ENCODE measurements at places on chromosomes 11 and 22.

DNA sequence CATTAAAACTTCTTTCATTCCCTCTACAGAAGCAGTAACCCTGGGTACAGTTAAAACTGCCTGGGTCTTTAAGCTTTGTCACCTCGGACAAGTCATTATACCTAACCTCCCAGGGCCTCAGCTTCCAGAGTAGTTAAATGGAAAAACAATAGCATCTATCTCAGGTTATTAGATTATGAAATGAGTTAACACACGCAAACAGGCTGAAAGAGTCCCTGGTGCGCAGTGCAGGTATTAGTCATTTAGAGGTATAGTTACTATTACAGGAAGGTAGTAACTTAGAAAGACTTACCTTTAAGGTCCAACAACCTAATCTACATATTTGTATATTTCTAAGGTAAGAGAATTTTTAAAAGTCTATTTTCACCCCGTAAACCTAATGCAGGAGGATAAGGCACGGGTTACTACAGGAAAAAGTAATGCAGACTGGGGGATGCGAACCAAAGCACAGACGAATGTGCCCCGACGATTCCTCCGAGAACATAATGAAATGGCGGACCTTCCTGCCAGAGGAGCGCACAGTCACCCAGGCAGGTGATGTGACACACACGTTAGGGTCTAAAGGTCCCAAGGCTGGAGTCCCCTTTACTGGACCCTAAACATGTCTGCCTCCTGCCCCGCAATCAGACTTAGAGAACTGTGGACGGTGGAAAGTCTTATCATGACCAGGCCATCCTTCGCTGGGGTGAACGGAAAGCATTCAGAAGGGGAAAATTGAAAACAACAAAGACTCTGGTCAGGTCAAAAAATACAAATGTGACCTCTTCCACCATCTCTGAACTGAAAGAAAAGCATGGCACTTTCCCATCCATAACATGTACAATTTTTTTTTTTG, 1.3 kb downstream of the NAP1L4 start:
- DNase-seq: no peak

DNA sequence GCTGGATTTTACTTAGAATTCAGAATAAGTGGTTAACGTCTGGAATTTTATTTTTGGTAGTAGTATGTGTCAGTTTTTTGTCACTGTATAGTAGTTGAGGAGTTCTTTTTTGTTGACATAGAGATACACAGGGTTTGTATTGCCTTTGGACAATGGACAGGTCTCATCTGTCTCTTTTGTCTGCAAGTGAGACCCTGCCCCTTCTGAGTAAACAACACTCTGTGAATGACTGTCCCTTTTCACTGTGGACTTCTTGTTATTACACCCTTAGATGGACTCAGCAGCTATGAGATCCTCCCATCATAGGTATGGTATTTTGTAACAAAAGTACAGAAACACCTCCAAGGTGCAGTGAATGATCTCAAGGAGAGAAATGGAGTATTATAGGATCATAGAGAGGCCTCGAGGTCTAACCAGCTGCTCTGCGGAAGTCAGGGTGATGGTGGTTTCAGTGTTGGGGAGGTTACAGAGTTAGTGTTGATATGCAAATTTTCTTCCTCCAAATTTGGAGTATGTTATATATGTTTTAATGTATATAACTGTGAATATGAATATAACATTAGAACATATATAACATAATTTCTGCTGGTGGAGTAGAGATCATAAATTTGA, 7.8 kb downstream of the PPP6R3 start:
- no peak for DNase-seq

DNA sequence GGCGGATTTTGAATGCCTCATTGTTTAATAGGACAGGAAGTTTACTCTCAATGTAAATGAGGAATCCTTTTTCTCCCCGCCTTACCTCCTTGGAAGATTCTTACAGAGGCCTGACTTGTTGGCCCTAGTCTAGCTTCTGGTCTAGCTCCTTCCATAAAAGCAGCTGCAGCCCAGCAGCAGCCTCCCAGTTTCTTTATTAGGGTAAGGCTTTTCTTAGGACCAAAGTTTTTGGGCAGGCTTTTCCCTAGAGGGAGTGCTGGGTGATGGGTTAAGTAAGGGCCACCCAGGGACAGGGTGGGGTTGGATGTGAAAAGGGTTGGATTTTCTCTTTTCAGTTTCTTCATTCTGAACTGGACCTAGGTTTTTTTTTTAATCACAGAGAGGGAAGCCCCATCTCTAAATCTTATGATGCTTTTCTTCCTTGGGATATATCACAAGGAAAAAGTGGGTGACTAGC, 49.7 kb downstream of the LIF start:
- DNase-seq: no peak

DNA sequence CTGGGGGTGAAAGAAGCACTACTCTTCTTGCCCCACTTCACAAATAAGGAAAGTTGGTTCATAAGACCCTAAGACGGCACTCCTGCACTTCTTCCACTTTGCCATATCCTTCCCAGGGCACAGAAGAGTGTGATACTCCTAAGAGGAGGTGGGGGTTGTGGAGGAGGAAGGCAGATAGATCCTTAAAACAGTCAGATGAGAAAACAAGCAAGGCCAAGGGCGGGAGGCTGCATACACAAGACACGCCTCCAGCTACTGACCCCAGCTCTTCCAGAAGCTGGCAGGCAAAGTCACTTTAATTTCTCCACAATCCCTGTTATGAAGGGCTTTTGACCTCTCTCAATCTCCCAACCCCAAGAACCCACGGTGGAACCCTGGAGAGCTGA, 1.6 kb upstream of the CHRM4 start:
- DNase-seq: no peak

GRCh38 chr22:36913427-36914389, at the start of gene CSF2RB:
TSS of gene CSF2RB (plus strand) at chr22:36913628. CDS start at chr22:36922208, 8,580 bp downstream.
- DNase-seq: no peak

DNA sequence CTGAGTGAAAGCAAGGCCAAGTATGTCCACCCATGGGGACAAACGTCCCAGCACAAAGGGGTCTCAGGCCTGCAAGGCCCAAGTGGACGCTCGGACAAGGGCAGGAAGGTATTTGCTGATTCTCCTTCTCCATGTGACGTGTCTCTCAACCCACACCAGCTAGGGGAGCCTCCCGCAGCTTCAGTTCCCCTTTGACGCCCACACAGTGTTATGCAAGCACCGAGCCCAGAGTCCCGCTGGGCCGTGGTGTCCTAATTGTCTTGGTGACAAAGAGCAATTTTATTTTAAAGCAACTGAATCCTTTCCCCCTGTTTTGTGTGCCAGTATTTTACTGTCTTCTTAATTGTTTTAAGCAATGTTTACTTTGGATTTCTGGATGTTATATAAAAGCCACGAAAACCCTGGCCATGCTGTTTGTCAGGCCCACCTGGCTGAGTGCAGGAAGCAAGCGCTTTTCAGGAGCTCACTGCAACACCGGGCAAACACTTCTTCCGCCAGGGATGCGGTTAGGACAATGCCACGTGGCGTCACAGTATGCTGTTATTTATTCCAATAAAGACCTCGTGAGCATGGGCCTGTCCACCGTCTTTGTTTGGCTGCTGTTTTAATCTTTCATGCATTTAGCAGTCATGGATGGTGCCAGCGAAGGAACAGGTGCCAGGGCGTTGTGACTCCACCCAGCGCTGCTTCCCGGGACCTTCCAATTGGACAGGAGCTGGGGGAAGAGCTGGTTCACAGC, 8.2 kb upstream of the PARVG start:
- no peak for DNase-seq

DNA sequence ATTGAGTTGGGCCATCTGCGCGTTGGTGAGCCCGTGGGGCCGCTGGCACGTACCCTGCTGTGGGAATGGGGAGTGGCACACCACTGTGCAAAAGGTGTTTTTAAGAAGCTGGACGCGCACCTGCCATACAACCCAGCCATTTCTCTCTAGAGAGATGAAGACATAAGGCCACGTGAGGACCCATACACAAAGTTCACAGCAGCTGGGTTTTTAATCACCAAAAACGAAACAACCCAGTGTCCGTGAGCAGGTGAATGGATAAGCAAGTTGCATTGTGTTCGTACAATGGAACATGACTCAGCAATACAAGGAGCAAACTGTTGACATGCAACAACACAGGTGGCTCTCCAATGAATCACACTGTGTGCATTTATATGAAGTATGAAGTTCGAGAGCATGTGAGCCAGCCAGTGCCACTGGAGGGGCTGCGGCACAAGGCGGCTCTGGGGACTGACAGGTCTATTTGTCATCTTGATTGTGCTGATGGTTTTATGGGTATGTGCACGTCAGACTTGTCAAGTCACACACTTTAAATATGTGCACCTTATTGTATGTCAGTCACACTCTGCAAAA, 30.6 kb upstream of the PANX2 start:
- DNase-seq: no peak

DNA sequence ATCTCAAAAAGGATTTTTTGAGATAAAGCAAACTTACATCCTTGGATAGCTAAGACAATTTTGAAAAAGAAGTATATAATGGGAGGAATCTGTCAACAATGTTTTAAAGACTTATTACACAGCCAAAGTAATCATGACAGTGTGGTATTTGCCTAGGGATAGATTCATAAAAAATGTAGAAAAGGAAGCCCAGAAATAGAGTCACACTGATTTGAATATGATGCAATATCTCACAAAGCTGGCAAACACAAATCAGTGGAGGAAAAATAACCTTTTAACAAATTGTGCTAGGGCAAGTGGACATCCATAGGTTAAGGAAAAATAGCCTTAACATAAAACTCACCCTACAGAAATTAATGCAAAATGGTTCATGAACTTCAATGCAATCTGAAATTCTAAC, 6.0 kb downstream of the XKR3 start:
- DNase-seq: no peak

DNA sequence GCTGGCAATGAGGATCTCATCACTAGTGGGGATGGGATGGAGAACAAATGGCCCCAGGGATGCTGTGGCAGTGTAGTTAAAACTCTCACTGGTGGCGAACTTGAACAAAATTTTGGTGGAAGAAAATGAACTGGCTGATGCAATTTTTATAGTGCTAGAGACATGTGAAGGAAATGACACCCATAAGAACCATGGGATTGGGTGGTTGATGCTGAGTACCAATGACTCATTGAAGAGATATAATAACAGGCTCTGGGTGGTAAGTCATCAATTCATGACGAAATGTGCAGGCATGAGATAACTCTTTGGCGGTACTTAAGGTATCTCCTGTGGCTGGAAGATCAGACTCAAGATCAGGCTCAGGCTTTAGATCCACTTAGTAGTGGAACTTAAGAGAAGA, 172.9 kb upstream of the DDI1 start:
- DNase-seq: peak; percentile 33

- no peak for DNase-seq
Measured at GRCh38 chr22:50086526-50086925, 1.3 kb upstream of the MLC1 start.

DNA sequence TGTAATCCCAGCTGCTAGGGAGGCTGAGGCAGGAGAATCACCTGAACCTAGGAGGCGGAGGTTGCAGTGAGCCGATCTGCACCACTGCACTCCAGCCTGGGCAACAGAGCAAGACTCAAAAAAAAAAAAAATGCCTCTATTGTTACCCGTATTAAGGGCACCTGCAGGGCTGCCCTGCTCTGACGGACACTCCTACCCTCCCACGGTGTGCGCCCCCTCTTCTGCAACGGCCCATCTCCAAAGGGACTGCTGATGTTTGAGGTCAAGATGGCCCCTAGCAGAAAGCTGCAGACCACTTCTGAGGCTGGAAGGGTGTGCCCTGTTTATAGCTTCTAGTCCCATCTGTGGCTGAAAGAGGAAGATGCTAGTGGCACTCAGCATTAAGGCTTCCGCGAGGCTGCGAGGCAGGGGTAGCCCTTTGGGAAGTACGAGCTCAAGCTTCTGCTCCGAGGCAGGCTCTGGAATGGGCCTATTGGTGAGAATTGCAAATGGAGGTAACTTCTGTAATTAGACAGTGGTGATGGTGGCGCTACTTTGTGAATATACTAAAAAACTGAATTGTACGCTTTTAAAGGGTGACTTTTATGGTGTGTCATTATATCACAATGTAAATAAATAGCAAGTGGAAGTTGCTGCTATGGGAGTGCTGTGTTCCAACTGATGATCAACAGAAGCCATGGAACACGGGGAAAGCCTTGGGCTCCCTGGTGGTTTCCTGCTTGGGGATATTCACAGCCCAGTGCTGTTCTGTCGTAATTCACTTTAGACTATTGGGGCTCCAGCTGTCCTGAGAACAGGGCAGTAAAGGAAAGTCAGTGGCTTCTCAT, 24.3 kb downstream of the ARFGAP2 start:
- no peak for DNase-seq
